ENCODE measurements at places on chromosomes 3 and 15.

DNA sequence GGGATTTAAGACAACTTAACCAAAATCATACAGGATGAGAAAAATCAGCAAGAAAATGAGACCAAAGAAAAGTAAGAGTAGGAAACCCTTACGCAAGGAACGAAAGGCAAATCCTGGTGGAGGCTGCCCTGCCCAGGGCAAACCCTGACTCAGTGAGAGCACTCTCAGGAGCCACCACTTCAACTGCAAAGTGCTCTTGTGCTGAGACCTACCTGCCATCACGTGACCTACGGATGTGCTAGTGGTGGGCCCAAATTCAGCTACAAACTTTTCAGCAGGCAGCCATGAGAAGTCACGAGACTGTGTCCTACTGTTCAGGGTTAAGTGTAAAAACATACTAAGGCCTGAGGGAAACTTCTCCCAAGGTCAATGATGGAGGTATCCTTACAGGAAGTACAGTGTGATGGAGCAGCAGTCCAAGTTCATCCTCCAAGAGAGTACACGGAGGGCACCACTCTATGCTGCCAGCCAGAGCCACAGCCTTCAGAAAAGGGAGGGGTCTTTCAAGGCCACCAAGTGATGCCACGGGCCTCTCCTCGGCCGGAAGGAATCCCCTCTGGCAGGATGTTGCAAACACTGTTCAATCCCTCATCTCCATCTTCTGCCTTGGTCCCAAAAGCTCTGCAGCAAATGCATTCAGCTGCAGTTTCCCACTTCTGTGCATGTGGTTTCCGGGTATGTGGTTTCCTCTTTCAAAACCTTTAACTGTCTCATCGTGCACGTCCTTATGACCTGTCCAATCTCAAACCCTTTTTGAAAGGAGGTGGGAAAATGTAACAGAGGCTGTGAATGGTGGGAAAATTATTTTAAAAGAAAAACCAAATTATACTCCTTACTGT lies 9.5 kb downstream of the CHSY1 start:
- DNase-seq, result peak; percentile 65
- H3K4me1 ChIP-seq, result peaks cover 83% of the 10 kb centered on the region
- peaks cover 41% of the 10 kb centered on the region for H3K36me3 ChIP-seq
- peak overlapping the region; percentile 68 for H3K4me3 ChIP-seq
- no peaks in the 10 kb centered on the region for H3K27me3 ChIP-seq

DNA sequence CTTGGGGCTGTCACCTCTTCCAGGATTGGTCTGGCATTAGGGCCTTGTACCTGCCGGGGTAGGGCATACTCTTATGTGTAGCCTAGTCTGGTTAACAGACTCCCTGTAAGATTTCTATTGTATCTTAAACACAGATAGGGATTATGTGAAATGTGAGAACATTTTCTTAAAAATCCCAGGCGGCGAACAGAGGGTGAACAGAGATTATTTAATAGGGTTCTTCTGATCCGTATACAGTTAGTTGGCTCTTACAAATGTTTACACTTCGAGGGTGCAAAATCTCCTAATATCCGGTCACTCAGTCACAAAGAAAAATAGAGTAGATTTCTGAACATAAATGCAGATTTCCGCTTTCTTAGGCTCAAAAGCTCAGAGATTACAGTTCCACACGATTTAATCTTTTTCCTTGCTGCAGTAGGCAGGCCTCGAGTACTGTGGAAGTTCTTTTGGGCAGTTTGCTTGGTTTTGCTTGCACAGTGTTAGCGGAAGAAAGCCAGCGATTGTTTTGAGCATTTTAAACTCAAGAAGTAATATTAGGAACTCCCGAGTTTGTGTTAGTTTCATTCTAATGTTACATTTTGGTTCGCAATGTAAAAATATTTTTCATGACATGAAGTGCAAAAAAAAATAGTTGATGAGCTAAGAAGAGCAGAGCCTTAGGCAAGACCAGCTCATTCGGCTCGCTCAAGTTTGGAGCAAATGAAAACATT lies 993 bp downstream of the PLCL2 start:
- DNase-seq, result no peak
- peaks cover 7% of the 10 kb centered on the region for H3K27me3 ChIP-seq
- H3K4me3 ChIP-seq, result peak overlapping the region; percentile 97

GRCh38 chr3:81936817-81937216 lies 175.4 kb upstream of the GBE1 start:
- no peaks in the 10 kb centered on the region for H3K36me3 ChIP-seq
- H3K4me3 ChIP-seq, result no peak overlapping the region
- no peak for DNase-seq
- no peak overlapping the region for H3K27ac ChIP-seq

DNA sequence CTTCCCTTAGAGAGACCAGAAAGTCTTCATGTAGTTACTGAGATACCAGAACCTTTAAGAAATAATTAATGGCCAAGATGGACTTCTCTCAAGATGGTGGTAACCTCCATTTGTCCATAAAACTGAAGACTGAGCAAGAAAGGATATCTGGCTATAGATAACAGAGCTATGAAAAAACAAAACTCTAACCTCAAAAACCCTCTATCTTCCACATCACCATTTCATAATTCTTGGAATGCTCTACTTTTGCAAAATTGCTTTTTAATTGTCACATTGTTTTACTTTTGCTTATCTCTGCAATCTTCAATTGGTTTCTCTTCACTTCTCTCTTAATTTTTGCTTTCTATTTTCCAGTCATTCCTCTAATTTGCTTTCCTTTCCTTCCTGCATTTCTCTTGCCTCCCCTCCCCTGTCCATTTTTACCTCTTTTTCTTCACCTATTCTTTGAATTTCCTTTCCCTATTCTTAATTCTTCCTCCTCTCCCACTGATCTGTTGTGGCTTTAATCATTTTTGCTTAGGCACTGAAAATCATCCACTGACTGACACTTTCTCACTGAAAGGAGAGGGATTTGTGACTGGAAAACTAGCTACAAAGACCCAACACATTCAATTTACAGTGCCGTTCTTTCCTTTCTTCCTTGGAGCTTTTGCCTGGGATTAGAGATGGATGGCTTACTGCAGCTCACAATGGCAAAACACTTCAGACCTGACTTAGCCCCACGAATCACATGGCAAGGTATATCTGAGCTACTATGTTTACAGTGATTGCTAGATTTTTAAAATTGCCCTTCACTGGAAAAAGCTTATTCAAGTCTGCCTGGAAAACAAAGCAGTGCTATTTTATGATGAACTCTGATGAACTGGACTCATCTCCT lies 242.8 kb downstream of the CHST2 start:
- peaks cover 7% of the 10 kb centered on the region for H3K36me3 ChIP-seq
- H3K4me1 ChIP-seq, result peaks cover 32% of the 10 kb centered on the region
- H3K27me3 ChIP-seq, result peaks cover 4% of the 10 kb centered on the region

- H3K4me1 ChIP-seq, result no peaks in the 10 kb centered on the region
- no peaks in the 10 kb centered on the region for H3K36me3 ChIP-seq
- H3K27ac ChIP-seq, result no peak overlapping the region
- H3K4me3 ChIP-seq, result no peak overlapping the region
- no peaks in the 10 kb centered on the region for H3K27me3 ChIP-seq
Observed at GRCh38 chr3:81788610-81789009, 27.2 kb upstream of the GBE1 start.

DNA sequence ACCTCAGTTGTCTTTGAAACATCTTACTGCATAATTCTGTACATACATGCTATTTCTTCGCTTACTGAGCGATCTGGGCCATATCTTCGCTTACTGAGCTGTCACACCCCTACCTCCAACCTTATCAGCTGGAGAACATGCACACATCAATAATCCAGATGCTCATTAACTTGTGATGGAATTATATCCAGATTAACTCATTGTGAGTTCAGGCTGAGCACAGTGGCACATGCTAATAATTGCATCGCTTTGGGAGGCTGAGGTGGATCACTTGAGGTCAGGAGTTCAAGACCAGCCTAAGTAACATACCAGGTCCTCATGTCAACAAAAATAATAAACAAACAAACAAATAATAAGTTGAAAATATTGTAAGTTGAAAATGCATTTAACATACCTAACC lies 19.3 kb upstream of the ANXA2 start:
- no peak for DNase-seq
- no peak overlapping the region for H3K27ac ChIP-seq
- no peak overlapping the region for H3K4me3 ChIP-seq
- peaks cover 9% of the 10 kb centered on the region for H3K36me3 ChIP-seq

DNA sequence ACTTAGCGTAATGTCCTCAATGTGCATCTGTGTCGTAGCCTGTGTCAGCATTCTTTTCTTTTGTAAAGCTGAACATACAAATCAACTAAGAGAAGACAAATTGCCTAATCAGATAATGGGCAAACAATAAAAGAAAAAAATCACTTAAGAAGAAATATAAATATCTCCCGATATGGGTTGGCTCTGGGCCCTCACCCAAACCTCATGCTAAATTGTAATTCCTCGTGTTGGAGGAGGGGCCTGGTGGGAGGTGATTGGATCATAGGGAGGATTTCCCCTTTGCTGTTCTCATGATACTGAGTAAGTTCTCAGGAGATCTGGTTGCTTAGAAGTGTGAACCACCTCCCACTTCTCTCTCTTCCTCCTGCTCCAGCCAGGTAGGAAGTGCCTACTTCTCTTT lies 285.0 kb upstream of the LYSMD4 start:
- DNase-seq, result no peak
- H3K4me1 ChIP-seq, result no peaks in the 10 kb centered on the region
- H3K4me3 ChIP-seq, result no peak overlapping the region
- no peak overlapping the region for H3K27ac ChIP-seq

DNA sequence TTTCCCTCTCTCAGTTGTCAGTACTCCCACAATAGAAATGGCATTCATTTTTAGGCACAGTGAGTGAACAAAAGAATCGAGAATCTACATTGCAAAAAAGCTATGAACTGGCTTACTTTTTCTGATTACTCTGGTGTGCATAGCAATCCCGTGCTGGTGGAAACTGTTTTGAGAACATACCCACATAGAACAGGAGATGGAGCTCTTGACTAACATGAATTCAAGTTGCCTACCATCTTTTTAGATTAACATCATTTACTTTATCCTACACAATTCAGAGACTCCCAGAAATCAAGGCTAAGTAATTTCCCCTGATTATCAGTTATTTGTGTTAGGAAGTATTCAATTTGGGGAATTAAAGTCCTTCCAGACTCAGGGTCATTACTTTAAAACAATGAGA lies 326.6 kb downstream of the ARPP21 start:
- no peak overlapping the region for H3K4me3 ChIP-seq
- no peak for DNase-seq
- no peak overlapping the region for H3K27ac ChIP-seq
- H3K27me3 ChIP-seq, result no peaks in the 10 kb centered on the region

DNA sequence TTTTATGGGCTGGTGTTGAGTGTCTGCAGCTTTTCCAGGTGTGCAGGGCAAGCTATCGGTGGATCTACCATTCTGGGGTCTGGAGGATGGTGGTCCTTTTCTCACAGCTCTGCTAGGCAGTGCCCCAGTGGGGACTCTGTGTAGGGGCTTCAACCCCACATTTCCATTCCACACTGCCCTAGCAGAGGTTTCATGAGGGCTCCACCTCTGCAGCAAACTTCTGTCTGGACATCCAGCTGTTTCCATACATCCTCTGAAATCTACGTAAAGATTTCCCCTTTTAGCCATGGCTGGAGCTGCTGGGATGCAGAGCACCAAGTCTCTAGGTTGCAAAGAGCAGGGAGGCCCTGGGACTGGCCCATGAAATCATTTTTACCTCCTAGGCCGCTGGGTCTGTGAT lies 11.6 kb downstream of the RFX7 start:
- H3K27ac ChIP-seq, result no peak overlapping the region
- H3K36me3 ChIP-seq, result peaks cover 92% of the 10 kb centered on the region
- no peak for DNase-seq
- no peaks in the 10 kb centered on the region for H3K27me3 ChIP-seq
- no peak overlapping the region for H3K4me3 ChIP-seq

GRCh38 chr3:18405141-18405540 lies 20.0 kb downstream of the SATB1 start:
- H3K4me1 ChIP-seq, result peaks cover 93% of the 10 kb centered on the region
- no peak for DNase-seq

DNA sequence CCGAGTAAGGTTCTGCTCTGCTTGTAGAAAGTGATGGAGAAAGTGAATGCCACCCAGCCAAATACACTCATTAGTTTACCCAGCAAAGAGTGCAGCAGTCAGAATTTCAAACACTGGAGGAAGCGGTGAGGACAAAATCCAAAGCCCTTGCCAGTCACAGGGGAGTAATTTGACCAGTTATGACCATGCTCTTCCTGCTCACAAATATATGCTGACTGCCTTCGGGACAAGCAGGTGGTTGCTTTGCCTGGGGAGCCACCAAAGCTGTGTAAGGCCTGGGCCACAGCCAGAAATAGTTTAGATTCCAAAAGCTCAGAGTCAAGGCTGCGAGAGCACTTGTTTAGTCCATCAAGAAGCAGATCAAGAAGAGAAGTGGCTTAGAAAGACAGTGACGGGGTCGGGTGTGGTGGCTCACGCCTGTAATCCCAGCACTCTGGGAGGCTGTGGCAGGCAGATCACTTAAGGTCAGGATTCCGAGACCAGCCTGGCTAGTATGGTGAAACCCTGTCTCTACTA lies 51.0 kb upstream of the ATP13A3 start:
- H3K4me1 ChIP-seq, result peaks cover 6% of the 10 kb centered on the region
- no peaks in the 10 kb centered on the region for H3K36me3 ChIP-seq
- H3K4me3 ChIP-seq, result no peak overlapping the region
- DNase-seq, result no peak
- no peaks in the 10 kb centered on the region for H3K27me3 ChIP-seq
- no peak overlapping the region for H3K27ac ChIP-seq

GRCh38 chr3:32961189-32961715 lies 9.8 kb downstream of the CCR4 start:
- DNase-seq, result peak; percentile 43
- H3K27me3 ChIP-seq, result no peaks in the 10 kb centered on the region
- H3K36me3 ChIP-seq, result peaks cover 59% of the 10 kb centered on the region
- peaks cover 49% of the 10 kb centered on the region for H3K4me1 ChIP-seq
- peak overlapping the region; percentile 69 for H3K4me3 ChIP-seq
- H3K27ac ChIP-seq, result peak overlapping the region; percentile 84

DNA sequence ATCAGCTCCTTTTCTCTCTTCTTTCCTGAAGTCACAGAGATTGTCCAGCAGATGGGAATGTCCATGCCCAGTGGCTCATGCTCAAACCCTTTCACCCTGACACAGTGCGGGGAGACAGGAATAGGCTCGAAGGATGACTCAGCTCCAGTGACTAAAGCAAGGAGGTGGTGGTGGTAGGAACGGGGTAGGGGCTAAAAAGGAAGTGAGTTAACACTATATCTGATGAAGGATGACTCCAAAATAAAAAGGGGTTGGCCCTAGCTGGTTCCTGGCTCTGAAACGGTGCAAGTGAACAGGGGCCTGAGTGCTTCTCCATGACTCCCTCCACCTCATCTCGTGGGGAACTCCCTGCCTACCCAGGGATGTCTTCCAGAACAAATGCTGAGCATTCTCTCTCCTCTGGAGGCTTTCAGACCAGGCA lies 167.4 kb upstream of the LPP start:
- H3K4me1 ChIP-seq, result peaks cover 61% of the 10 kb centered on the region
- H3K36me3 ChIP-seq, result peaks cover 12% of the 10 kb centered on the region
- H3K4me3 ChIP-seq, result peak overlapping the region; percentile 65
- DNase-seq, result peak; percentile 74

All from T-helper 2 cell treated with Interferon-gamma antibody and Interleukin-4, amounts not matched to agents 5 μg/mL and 100 μg/mL, for 36 hours (primary cell).